ENCODE measurements at places on chromosomes 4 and X.

DNA sequence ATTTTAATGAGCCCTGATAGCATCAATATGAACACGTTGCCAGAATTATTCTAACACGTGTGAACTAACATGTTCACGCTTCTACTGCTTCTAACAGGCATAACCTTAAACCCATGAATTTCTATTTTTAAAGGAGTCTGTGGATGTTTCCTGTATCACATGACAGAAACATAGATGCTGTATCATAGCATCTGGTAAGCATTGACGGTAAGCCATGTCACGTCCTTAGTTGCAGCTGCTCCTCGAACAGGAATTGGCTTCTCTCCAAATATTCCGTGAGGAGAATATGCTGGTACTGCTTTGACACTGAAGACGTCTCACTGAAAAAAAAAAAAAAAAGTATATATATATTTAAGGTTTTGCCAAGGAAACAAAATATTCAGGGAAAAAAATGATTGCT is 105.1 kb upstream of the MXRA5 start:
- DNase-seq = no peak

- DNase-seq = no peak
These were observed 10.1 kb upstream of the CPLX1 start for GRCh38 chr4:836003-836511.

DNA sequence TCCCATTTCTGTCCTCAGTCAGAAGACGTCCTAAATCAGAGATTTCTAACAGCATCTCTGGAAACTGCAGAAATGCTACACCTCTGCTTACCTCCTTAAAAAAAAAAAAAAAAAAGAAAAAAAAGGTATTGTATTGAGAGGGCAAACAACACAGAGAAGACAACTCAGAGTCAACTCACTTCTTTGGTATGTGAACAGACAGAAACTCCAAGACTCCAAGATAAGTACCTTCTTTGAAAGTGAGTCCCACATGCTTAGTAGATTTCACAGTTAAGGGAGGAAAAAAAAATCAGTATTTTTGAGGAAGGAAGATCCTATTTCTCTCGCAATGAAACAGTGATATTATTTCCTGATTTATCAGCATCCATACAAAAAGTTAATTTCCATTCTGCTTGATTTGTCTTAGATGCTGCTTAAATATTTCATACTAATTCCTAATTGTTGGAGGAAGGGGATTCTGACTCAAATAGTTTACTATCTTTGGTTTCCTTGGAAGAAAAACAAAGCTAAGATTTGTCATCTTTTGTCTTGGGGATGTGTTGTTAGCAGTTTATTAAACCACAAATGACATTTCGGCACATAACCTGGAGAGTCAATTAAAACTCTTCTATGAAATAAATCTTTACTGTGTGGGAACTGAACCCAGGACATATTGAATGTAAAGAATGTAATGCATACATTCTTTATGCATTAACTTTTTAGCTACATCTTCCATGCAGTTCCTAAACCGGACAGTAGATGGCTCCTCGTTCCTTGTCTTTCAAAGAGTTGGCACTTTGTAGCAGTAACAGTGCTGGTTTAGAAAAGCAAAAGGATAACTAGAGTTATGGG is 4.7 kb downstream of the RASGEF1B start:
- peak; percentile 57 for DNase-seq

DNA sequence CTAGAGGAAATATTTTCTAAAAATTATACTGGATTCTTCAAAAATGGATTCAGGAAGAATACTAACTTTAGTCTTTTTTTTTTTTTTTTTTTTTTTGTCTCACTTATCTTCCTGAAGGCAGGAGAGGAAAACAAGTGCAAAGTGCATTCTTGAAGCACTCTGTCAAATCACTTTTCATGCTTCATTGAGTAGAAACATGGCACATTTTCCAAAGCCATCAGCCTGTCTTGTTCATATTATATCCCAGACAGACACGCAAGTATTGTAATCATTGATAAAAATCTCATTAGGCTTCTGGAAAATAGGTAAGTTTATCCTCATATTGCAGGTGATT is 1.2 kb downstream of the BBS12 start:
- DNase-seq = no peak

DNA sequence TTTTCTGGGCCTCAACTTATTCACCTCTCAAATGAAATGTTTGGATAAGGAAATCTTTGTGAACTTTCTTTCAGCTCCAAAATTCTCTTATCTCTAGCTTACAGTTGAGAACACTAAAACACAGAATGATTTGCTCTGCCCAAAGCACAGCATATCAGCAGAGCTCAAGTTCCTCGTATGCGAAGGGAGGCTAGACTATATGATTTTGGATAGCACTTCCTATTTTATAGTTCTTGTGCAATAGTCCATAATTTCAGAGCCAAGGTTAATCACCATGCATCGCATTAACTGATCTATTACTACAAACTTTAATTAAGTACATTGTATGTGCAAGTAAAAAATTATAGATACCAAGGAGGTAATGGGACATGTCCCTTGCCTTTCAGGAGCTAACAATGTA is 27.0 kb upstream of the KLHL13 start:
- no peak for DNase-seq

GRCh38 chr4:11451716-11452115 is 23.0 kb upstream of the HS3ST1 start:
- no peak for DNase-seq

DNA sequence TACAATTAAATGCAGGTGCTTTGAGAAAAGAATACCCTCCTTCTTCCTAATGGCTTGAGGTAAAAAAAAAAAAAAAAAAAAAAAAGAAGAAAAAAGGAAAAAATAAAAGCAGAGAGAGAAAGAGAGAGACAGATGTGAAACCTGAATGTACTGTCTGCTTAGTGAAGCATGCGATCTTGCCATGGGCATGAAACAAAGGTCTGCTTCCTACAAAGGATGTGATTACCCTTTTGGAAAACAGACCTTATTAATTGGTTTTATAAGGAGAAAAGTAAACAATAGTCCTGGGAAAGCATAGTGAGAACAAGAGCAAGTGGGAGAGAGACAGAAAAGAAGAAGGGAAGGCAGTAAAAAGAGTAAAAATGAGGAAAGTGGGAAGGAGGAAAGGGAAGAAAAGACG is 526.1 kb upstream of the PABPC4L start:
- no peak for DNase-seq

DNA sequence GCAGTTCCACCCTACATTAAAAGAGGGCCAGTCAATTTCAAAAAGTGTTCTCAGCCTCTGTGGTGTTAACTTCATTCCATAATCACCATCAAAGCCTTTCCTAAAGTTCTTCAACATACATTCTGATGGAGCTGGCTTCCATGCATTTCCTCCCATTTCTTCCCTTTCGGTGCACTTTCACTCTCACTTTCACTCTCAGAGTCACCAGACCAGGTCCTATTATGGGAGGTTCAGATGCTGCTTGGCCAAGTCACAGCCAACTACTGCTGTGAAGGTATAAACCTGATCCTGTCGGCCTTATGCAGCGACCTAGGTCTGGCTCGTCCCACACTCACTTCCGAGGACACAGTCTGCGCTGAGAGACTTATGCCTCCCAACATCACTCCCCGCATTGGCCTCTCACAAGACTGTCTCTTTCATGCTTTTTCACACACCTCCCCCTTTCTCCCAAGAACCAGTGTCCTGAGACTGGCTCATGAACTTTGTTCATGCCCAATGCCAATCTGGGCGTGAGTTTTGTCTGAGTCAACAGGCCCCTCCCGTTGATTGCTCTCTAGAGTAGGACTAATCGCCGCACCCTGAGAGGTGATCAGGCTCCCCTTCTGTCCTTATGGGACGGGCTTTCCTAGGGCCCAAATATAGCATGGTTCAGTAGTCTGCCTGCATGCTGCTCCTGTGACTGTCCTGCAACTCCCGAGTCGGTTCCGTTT is 60.8 kb upstream of the XAGE1B start:
- DNase-seq = no peak

- no peak for DNase-seq
These were observed 700 bp downstream of the SLC26A1 start for GRCh38 chr4:992297-993110.

- DNase-seq = no peak
These were observed 111.7 kb upstream of the PDHA2 start for GRCh38 chr4:95728145-95728544.

- DNase-seq = no peak
These were observed 134.7 kb upstream of the FAM9C start for GRCh38 chrX:13179100-13179499.

GRCh38 chr4:57190601-57191481 is 80.7 kb upstream of the IGFBP7 start:
- no peak for DNase-seq

DNA sequence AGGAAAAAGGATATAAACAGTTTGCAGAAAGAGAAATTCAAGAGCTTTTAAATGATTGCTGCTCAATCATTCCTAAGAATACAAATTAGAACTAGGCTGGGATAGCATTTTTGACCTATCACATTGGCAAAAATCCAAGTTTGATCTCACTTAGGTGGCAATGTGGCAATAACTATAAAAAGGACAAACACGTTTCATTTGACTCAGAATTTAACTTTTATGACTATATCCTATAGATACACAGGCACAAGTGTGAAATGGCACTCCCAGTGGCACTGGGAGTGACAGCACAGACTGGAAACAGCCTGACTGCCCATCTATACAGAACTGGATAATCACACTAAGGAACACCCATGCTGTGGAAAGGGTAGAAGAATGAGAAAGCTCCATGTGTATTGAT is 11.1 kb downstream of the CENPU start:
- DNase-seq = no peak

DNA sequence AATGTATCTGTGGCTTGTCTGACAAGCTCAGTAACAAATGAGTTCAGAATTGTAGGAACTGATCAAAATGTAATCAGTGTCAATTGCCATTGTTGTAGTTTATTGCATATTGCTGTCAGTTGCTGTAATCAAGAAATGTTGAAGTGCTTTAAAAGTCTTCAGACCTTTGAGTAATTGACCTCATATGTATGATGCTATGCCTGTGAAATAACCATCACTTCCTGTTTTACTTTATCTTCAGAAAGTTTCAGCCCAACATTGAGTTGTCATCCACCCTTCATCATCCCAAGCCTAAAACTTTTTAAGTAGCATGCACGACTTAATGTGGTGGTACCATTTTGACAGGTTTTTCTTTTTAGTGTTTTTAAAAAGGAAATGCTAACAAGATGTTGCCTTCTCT is 212.4 kb downstream of the ARHGAP10 start:
- DNase-seq = no peak

DNA sequence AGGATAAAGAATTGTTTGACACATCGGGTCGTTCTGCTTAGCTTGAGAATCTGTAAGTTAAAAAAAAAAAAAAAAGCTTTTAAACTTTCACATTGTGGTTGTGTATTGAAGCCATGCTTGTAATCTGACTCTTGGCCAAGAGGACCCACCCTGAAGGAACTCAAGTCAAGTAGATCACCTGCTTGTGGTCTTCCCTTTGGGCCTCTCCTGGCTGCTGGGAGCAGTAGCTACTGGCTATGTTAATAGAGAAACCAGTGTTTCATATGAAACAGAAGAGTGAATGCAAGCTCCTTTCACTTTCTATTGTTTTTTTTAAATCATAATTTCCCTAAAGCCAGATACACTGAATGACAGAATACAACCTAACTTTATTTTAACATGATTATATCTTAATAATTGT is 402.4 kb upstream of the NDST4 start:
- no peak for DNase-seq

DNA sequence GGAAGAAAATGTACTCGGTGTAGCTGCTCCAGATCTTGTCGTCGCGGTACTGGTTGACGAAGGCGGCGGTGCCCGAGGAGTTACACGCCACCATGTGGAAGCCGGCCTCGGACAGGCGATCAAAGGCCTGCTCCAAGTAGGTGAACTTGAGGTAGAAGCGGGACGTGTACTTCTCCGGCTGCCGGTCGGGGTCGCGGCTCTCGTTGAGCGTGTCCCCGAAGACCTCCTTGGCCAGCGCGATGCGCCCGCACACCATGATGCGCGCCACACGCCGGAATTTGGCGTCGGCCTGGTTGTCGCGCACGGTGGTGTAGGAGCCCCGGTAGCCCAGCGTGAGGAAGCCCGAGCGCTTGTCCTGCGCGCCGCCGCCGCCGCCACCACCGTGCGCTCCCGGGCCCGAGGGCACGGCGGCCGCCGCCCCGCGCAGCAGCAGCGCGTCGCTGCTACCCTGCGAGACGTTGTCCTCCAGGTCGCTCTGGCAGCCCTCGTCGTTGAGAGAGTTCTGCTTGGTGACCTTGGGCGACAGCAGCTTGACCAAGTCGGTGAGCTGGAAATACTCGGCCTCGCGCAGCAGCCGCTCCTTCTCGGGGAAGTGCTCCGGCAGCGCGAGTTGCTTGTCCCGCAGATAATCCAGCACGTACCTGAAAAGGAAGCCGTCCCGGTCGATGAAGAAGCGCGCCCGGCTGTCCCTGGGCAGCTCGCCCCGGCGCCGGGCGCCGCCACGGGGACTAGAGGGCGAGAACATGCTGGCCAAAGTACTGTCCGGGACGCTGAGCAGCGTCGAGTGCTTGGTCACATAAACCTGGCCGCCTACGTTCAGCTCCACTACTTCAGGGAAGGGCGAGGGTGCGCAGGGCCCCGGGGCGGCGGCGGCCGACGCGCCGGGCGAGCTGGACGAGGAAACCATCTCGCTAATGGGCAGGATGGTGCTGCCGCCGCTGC is 775 bp downstream of the KCTD8 start:
- no peak for DNase-seq

DNA sequence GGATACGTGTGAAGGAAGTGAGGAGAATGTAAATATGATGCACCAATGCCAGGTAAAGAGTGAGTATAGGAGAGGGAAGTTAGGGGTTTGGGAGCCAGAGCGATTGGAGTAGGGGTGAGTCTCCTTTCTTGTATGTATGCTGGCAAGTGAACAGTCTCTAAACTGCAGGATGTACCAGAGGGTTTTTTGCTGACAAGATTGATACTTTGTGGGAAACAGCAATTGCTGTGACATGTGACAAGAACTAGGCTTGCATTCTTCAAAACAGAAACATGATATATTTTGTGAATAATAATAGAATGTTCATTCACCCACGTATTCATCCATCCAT is 706 bp downstream of the CHIC1 start:
- no peak for DNase-seq

GRCh38 chrX:51332188-51332942 is at the start of gene NUDT10:
TSS of gene NUDT10 (plus strand) at chrX:51332822. CDS start at chrX:51332966, 144 bp downstream.
- DNase-seq = peak; percentile 48

DNA sequence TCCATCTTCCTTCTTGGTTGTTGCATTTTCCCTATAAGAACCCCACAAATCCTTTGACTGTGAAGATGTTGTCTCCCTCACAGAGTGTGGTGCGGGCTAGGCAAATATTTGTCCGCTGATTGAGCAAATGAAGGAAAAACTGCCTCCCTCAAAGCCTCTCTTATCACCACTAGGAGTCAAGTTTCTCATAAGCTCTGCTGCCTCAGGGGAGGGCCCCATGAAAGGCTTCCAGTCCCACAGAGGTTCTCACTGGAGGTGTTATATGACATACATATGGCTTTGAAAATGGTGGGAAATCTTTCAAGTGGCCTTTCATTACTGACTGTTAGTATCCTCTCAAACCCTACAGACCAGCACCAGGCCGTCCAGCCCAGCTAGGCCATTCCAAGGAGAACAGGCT is 9.3 kb downstream of the VGLL1 start:
- no peak for DNase-seq

DNA sequence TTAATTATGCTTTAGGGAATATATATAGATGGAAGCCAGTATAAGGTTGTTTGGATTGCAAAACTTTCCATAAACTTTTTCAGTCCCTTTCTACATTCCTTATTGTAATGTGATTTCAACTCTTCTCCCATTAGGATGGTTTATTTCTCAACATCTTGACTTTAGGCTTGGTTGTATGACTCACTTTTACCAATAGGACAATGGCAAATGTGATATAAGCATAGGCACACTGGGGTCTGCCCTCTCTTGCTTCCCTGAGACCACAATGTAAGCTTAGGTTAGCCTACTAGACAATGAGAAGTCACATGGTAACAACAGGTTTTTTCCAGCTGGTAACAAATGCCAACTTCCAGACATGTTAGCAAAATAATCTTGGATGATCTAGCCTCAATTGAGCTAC is 163.3 kb upstream of the RBPJ start:
- no peak for DNase-seq

All from stimulated activated CD4-positive, alpha-beta T cell treated with anti-CD3 and anti-CD28 coated beads, Interleukin-4, amount 100 ng/mL, for 4 hours (primary cell).